ENCODE measurements at places on chromosomes 11 and 22. TPM values are rescaled to one million over a fixed set of nuclear protein-coding genes. Genes with fewer than 3 reads are reported as not detected.

DNA sequence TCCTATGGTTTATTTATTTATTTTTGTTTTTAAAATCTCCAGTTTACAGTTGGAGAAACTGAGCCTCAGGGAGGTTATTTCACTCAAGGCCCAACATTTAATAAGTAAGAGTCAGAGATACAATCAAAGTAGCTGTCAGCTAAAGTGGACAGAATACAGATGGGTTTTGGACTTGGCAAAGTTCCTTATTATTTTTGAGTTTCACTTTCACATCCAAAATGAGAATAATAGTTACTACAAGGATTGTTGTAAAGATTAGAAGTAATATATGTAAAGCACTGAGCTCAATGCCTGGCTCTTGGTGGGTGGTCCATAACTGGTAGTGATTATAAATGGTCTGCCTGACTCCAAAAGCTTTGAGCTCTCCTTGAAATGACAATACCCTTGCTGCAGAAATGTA lies 87.5 kb upstream of the SESN3 start:
- no peak for DNase-seq
- no peak overlapping the region for H3K4me3 ChIP-seq
- H3K4me1 ChIP-seq = no peaks in the 10 kb centered on the region
- no peak overlapping the region for H3K27ac ChIP-seq
- no peaks in the 10 kb centered on the region for H3K36me3 ChIP-seq
- no peaks in the 10 kb centered on the region for H3K27me3 ChIP-seq

- H3K36me3 ChIP-seq = no peaks in the 10 kb centered on the region
- no peak for DNase-seq
- no peak within 1 kb of the TSS for H3K4me3 ChIP-seq
- H3K27ac ChIP-seq = no peak within 1 kb of the TSS
- peaks cover 3% of the 10 kb centered on the region for H3K27me3 ChIP-seq
These were observed at the start of gene MRGPRX4 for GRCh38 chr11:18172666-18173065. Gene MRGPRX4 (plus strand): TSS chr11:18172837. CDS start chr11:18173257, 420 bp downstream.

GRCh38 chr11:67647471-67647870 lies 3.1 kb downstream of the ACY3 start:
- H3K27me3 ChIP-seq = no peaks in the 10 kb centered on the region
- no peak overlapping the region for H3K27ac ChIP-seq
- H3K4me3 ChIP-seq = no peak overlapping the region
- no peak for DNase-seq
- no peaks in the 10 kb centered on the region for H3K36me3 ChIP-seq

- H3K27ac ChIP-seq = no peak overlapping the region
- H3K27me3 ChIP-seq = no peaks in the 10 kb centered on the region
- no peaks in the 10 kb centered on the region for H3K4me1 ChIP-seq
- no peak overlapping the region for H3K4me3 ChIP-seq
- DNase-seq = no peak
- H3K36me3 ChIP-seq = no peaks in the 10 kb centered on the region
These were observed 72.4 kb downstream of the TEAD1 start for GRCh38 chr11:12746593-12747097.

DNA sequence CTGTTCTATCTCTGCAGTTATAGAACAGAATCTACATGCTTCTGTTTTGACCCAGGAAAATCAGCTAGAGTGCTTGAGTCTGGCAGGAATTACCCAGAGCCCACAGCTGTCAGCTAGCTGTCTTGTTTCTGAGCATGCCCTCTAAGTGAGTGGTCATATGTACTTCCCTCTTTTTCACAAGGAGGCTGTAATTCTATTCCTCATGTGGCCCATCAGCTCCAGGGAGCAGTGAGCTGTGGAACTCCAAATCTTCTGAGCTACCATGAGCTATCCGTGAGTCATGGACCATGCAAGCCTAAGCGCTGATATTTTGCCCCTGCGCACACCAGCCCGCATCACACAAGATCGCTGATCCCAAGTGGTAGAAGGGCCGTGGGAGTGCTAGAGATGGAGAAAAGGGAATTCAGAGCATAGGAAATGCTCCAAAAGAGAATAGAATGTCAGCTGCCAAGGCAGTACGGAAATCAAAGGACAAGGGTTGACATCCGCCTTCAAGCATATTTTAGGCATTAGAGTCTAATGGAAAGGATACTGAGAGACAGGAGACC lies 5.4 kb downstream of the FJX1 start:
- H3K27me3 ChIP-seq = no peaks in the 10 kb centered on the region
- peaks cover 41% of the 10 kb centered on the region for H3K4me1 ChIP-seq
- peak overlapping the region; percentile 51 for H3K27ac ChIP-seq
- no peaks in the 10 kb centered on the region for H3K36me3 ChIP-seq

DNA sequence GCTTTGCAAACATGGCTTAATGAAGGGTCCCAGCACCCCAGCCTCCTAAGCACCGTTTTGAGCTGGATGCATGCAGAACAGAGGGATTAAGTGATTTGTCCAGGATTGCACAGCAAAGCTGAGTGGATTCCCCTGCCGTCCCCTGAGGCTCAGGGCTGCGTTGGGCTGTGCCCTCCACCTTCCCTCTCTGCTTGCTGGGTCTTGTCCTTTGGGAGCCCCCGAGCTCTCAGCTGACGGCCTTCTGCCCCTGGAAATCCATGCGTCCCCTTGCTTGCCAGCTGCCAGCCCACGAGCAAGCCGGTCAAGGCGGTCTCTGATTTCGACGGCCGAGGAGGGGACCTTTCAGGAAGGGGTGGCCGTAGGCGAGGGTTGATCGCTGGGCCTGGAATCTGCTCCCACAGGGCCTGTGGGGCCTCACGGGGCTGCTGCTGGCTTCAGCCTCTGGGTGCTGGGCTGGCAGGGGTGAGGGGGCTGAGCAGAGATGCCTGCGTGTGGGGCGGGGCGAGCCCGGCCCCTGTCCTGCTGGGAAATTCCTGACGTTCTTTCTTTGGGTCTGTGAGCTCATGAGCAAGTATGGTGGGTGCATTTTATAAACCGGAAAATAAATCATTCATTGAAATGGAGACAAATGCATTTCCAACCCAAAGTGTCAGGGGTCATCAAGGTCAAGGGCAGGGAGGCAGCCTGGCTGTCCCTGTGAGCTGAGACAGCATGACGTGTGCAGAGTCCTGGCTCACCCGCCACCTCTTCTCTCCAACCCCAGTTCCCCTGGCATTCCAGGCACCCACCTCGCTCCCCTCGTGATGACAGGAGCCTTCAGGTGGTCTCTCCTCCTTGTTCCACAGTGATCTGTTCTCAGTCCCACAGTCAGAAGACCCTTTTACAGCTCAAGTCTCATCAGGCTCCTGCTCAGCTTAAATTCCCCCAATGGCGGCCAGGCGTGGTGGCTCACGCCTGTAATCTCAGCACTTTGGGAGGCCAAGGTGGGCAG lies 28.1 kb downstream of the FGF4 start:
- no peak for DNase-seq
- H3K27ac ChIP-seq = no peak overlapping the region
- H3K4me3 ChIP-seq = no peak overlapping the region
- peaks cover 5% of the 10 kb centered on the region for H3K4me1 ChIP-seq

GRCh38 chr22:37054056-37054395 lies 2.5 kb downstream of the KCTD17 start:
- H3K27me3 ChIP-seq = no peaks in the 10 kb centered on the region
- DNase-seq = no peak
- H3K4me1 ChIP-seq = peaks cover 7% of the 10 kb centered on the region
- no peak overlapping the region for H3K4me3 ChIP-seq

GRCh38 chr11:64062185-64063039 lies 26.7 kb downstream of the FLRT1 start:
- no peaks in the 10 kb centered on the region for H3K27me3 ChIP-seq
- H3K36me3 ChIP-seq = no peaks in the 10 kb centered on the region
- no peak overlapping the region for H3K4me3 ChIP-seq

DNA sequence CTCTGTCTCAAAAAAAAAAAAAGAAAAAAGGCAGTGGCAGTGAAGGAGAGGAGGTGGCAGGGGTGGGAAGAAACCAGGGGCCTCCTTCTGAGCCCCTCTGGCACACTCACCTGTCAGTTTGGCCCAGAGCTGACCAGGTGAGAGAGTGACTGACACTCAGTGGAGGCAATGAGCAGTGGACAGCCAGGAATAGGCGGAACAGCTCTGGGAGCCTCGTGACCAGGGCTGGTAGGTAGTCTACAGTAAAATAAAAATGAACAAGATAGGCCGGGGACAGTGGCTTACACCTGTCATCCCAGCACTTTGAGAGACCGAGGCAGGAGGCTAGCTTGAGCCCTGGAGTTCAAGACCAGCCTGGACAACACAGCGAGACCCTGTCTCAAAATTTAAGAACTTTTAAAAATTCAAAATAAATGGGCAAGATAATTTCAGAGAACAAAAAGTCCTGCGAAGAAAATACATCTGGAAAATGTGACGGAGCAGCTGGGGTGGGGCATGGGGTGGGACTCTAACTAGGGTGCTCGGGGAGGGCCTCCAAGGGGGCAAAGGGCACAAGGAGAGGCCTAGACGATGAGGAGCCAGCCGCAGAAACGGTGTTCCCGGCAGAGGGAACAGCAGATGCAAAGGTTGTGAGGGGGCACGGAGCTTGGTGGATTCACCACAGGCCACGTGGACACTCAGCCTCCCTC lies 3.8 kb upstream of the PDXP start:
- H3K27me3 ChIP-seq = no peaks in the 10 kb centered on the region
- no peak overlapping the region for H3K27ac ChIP-seq
- peaks cover 14% of the 10 kb centered on the region for H3K4me1 ChIP-seq
- DNase-seq = no peak

- H3K27me3 ChIP-seq = no peaks in the 10 kb centered on the region
- peak overlapping the region; percentile 81 for H3K27ac ChIP-seq
- peak; percentile 98 for DNase-seq
- H3K36me3 ChIP-seq = no peaks in the 10 kb centered on the region
These were observed 208.8 kb downstream of the TBC1D22A start for GRCh38 chr22:46971099-46971763.

DNA sequence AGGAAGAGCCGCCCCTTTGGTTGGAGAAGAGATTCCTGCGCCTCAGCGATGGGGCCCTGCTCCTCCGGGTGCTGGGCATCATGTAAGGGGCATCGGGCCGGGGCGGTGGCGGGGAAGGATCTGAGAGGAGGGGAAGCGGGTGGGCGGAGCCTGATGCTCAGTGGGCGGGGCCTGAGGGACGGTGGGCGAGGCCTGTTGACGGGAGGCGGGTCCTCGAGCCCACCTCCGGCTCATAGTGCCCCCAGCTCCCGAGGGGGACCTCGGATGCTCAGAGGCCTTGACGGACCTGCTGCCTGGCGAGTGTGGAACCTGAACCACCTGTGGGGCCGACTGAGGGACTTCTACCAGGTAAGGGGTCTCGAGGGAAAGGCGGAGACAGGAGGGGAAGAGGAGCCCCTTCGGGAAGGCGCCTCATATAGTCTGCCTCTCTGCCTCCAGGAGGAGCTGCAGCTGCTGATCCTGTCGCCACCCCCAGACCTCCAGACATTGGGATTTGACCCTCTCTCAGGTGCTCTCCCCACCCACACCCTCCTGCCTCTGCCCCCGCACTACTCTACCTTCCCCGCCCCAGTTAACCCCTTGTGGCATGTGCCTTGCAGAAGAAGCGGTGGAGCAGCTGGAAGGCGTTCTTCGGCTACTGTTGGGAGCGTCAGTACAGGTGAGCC lies 799 bp downstream of the CCDC88B start:
- H3K27me3 ChIP-seq = no peaks in the 10 kb centered on the region
- no peak overlapping the region for H3K27ac ChIP-seq
- no peaks in the 10 kb centered on the region for H3K36me3 ChIP-seq
- peak; percentile 28 for DNase-seq
- no peak overlapping the region for H3K4me3 ChIP-seq
- no peaks in the 10 kb centered on the region for H3K4me1 ChIP-seq

DNA sequence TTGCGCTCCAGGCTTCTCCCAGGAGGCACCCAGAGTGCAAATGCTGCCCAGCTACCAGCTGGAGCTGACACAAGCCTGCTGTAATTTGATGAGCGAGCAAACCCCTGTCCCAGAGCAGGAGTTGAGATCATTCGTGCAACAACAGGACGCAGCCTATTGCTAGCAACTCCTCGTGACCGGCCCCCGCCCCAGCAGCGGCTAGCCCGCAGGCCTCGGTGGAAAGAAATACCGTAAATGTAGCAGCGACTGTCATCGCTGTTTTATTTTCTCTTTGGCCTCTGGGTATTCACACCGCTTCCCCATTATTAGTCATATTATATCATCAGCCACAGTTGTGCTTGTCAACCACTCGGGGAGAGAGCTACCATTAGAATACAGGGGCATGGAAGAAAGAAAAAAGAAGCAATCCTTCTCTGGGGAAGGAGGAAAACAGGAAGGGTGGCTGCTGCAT lies 59.2 kb upstream of the ATXN10 start:
- no peak overlapping the region for H3K27ac ChIP-seq
- H3K4me3 ChIP-seq = no peak overlapping the region
- DNase-seq = no peak
- H3K4me1 ChIP-seq = peaks cover 5% of the 10 kb centered on the region
- peaks cover 4% of the 10 kb centered on the region for H3K27me3 ChIP-seq

DNA sequence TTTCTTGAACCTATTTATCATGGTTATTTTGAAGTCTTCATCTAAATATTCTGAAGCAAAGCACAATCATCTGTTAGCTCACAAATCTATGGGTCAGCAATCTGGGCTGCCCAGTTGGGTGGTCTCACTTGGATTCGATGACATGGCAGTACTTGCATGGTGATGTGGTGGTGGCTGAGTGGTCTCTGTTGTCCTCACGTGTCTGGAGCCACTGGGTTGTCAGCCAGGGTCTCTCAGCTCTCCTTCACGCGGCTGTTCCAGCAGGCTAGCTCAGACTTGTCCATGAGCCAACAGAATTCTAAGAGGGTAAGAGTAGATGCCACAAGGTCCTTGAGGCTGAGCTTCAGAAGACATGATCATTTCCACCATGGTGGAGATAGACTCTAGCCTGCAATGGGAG lies 66.4 kb upstream of the KCNQ1OT1 start:
- no peaks in the 10 kb centered on the region for H3K4me1 ChIP-seq
- H3K36me3 ChIP-seq = no peaks in the 10 kb centered on the region
- H3K27me3 ChIP-seq = peaks cover 2% of the 10 kb centered on the region
- H3K27ac ChIP-seq = no peak overlapping the region
- H3K4me3 ChIP-seq = no peak overlapping the region

DNA sequence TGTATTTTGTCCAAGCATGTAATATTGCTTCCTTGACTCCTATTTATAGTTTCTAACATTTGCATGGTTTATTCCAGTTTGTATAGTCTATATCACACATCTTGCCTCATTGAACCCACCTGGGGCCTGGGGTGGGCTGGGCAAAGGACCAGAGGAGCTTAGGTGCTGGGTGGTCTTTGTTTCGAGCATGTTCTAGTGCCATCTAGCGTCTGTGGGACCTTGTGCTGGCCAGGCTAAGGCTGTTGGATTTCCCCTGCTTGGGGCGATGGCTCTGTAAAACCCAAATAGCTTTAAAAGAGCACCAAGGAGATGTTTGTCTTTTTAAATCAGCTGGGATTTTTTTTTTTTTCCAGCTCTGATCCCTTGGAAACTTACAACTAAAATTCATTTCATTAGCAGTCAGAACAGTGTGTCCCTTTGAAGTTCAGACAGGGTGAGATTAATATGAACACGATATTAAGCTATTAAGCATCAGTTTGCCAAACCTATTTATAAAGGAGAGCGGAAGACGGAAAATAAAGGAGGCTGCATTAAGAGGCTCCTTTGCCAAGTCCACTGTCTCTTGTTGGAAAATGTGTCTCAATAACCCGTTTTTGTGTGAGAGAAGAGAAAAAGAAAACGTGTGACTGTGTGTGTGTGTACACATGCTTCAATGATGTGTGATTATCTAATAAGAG lies 157.4 kb downstream of the COMMD9 start:
- DNase-seq = peak; percentile 71
- H3K27me3 ChIP-seq = no peaks in the 10 kb centered on the region
- H3K4me1 ChIP-seq = peaks cover 9% of the 10 kb centered on the region
- H3K27ac ChIP-seq = no peak overlapping the region
- no peaks in the 10 kb centered on the region for H3K36me3 ChIP-seq

GRCh38 chr11:119629834-119630624 lies 99.0 kb downstream of the NECTIN1 start:
- no peak overlapping the region for H3K27ac ChIP-seq
- no peak overlapping the region for H3K4me3 ChIP-seq

Gene PKDREJ
- total RNA-seq = not detected

Gene CATSPERZ
- total RNA-seq = not detected

Gene TTC28
- 51.1 TPM for total RNA-seq

Gene B4GAT1
- total RNA-seq = 21.2 TPM

Gene HBG1
- not detected for total RNA-seq

Gene OTOG
- total RNA-seq = not detected
